ENCODE measurements at places on chromosomes 13 and 19.

DNA sequence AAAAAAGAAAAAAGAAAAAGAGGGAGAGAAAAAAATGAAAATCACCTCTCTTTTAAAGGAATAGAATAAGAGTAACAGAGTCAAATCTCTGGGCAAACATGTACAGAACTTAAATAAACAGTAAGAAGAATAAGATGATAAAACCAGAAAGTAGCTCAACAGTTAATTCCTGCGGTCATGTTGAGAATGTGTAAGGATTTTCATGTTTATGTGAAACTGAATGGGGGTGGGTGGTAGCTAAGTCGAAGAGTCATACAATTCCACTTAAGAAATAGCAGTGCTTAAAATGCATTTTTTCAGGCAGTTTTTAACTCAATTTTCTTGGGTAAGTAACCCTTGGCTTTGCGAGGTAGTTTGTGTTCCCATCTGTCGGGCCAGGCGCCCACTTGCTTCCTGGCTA lies 60.9 kb downstream of the PEX11G start:
- no peak for DNase-seq

DNA sequence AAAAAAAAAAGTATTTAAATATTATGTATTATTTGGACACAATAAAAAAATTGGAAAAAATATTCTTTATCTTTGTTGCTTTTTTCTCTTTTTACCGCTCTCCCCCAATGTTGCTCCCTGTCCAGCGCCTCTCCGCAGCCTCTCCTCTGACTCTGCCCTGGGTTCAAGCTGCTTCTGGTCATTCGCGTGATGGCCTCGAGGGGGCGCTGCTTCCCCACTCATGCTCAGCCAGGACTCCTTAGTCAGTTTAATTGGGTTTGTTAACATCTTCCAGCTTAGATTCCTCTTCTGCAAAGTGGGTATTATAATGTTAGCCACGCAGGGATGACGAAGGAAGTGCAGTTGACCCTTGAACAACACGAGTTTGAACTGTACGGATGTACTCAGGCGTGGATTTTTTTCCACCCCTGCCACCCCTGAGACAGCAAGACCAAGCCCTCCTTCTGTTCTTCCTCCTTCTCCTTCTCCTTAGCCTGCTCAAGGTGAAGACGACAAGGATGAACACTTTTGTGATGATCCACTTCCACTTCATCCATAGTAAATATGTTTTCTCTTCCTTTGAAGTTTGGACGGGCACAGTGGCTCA lies 4.9 kb upstream of the NWD1 start:
- peak; percentile 57 for DNase-seq

DNA sequence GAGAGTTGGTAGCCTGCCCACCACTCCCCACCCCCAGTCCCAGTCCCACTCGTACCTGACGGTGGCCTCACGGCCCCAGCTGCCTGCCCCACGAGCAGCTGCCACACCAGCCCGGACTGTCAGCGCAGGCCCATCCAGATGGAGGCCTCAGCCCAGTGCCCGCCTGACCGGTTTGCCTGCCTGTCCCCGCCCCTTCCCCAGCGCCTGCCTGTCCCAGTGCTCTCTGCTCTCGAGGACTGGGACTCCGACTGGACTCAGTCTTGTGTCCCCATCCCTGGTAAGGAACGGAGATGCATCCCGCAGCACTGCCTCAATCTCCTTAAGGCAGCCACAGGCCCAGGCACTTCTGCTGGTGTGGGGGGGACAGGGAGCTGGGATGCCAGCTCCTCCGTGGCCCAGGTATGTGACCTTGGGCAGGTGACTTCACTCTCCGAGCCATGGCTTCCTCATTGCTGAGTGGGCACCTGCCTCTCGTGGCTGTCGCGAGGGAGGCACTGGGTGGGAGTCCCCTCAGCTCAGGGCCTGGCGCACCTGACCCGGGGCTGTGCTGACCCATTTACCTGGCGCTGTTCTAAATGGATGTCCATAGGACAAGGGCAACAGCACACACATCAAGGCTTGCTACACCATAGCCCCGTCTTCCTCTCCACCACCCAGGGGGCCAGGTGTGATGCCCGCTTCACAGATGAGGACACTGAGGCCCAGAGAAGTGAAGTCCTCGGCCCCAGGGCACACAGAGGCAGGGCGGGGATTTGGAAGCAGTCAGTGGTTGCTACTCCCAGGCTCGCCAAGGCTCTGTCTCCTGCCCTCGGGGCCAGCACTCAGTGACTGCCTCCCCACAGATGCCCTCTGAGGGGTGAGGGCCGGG lies at the start of gene NKPD1:
TSS of gene NKPD1 (minus strand) at position 113 of the 868 bp plus-strand sequence. CDS start 832 bp downstream, outside the sequence.
- DNase-seq: no peak

DNA sequence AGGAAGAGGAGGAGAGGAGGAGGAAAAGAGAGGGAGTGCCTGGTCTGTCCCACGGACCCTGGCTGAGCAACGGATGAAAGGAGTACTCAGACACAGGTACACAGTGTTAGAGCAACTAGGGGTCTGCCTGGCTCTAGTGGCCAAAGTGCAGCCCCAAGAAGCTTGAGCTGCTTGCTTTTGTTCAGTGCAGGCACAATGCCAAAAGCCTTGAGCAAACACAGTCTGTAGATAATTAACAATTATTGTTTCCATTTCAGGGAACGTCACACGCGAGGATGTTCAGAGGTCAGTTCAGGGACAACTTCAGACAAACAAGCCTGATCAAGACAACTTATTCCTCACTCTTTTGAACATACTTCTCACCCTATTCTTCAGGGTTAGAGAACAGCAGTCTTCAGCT lies 32.2 kb upstream of the ZNF726 start:
- no peak for DNase-seq

GRCh38 chr13:78398743-78399410 lies 204.5 kb downstream of the POU4F1 start:
- no peak for DNase-seq

GRCh38 chr13:27461940-27462584 lies 11.7 kb upstream of the MTIF3 start:
- no peak for DNase-seq

GRCh38 chr13:78836238-78836784 lies 177.4 kb upstream of the OBI1 start:
- DNase-seq: no peak

DNA sequence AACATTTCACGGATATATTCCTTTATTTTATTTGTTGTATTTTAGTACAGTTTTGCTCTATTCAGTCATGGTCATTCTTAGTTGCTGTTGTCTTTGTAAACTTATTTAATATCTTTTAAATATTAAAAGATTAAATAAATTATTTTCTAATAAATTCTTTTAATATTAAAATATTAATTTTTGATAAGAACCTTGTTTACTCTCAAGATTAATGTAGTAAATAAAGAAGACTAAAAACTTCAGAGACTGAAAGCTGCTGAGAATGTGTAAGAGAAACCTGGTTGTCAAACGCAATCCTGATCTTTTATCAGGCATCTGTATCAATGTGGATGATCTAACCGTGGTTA lies 34.4 kb upstream of the SACS start:
- no peak for DNase-seq

GRCh38 chr19:990119-990571 lies 6.0 kb downstream of the WDR18 start:
- no peak for DNase-seq

- no peak for DNase-seq
These were observed 800.7 kb upstream of the SLITRK5 start for GRCh38 chr13:86870444-86870843.

- no peak for DNase-seq
These were observed 255.7 kb downstream of the DLEU7 start for GRCh38 chr13:50587645-50588373.

- no peak for DNase-seq
These were observed 29.0 kb downstream of the BTBD2 start for GRCh38 chr19:1986357-1987162.

GRCh38 chr13:50213526-50213925 lies 198.3 kb downstream of the KCNRG start:
- DNase-seq: no peak

DNA sequence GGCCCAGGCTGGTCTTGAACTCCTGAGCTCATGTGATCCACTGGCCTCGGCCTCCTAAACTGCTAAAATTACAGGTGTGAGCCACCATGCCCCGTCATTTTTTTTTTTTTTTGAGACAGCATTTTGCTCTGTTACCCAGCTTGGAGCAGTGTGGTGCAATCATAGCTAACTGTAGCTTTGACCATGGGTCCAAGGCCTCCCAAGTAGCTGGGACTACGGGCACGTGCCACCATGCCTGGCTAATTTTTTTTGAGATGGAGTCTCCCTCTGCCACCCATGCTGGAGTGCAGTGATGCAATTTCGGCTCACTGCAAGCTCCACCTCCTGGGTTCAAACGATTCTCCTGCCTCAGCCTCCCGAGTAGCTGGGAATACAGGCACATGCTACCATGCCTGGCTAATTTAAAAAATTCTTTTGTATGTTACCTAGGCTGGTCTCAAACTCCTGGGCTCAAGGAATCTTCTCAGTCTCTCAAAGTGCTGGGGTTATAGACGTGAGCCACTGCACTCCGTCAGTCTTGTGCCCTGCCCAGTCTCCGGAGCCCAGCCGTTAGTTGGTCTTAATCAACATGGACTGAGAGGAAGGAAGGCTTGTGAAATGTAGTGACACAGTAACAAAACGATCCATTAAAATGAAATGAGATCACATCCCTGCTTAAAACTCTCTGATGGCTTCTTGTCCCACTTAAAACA lies 1.4 kb upstream of the LRG1 start:
- no peak for DNase-seq

- DNase-seq: no peak
These were observed 9.2 kb downstream of the SBNO2 start for GRCh38 chr19:1164684-1165531.

DNA sequence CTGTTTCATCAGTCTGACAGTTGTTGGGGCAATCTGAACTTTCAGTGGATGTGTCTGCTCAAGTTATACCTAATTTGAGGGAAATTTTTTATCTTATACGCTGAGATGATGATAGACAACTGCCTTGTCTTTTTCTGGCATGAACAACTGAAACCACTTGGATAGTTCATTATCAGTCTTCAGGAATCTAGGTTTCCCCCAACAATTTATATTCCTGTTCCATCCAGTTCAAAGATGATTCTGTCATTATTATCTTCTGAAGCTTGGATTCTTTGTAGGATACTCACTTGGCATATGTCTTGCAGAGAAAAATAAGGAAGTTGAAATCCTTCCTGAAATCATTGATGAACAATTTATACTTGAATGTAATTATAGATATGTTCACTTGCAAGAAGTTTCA lies 193.7 kb downstream of the LMO7 start:
- no peak for DNase-seq

DNA sequence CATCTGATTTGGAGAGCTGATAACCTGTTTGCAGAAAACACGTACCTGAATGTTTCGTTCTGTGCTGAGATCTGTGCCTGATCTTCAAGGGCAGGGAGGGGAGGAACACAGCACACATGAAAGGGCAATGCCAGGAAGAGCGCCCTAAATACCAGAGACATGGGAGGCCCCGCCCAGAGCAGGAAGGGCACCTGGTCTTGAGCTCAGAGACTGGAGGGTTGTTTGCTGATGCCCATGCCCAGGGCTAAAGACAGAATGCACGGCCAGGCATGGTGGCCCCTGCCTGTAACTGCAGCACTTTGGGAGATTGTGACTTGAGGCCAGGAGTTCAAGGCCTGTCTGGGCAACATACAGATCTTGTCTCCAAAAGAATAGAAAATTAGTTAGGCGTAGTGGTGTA lies 183.2 kb downstream of the TUBA3C start:
- no peak for DNase-seq

- no peak for DNase-seq
These were observed 120.0 kb downstream of the CYSLTR2 start for GRCh38 chr13:48773531-48774275.
